ENCODE measurements at places on chromosomes 5 and 9.
A peak's percentile ranks its signal among the peaks of the same experiment; 100 is the strongest.

- no peak for DNase-seq
Observed at GRCh38 chr9:35114840-35115628, 628 bp downstream of the ATOSB start.

DNA sequence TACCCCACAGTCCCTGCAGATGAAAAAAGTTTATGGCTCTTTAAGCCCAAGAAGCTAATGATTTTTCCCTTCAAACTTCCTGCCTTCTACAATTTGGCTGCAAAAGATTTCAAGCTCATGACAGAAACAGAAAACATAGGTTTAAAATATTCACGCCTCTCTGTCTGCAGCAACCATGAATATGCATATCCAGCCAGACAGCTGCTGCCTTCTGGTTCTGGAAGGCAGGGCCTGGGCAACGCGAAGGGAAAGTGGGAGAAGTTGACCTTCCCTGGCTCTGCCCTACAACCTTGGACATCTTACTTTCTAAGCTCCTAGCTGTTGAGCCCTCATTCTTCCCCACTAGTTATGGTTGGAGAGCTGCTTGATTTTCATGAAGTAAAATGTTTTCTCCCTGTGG lies 64.8 kb upstream of the CLINT1 start:
- no peak for DNase-seq

- DNase-seq: no peak
Observed at GRCh38 chr9:72407114-72407513, 42.1 kb upstream of the ZFAND5 start.

DNA sequence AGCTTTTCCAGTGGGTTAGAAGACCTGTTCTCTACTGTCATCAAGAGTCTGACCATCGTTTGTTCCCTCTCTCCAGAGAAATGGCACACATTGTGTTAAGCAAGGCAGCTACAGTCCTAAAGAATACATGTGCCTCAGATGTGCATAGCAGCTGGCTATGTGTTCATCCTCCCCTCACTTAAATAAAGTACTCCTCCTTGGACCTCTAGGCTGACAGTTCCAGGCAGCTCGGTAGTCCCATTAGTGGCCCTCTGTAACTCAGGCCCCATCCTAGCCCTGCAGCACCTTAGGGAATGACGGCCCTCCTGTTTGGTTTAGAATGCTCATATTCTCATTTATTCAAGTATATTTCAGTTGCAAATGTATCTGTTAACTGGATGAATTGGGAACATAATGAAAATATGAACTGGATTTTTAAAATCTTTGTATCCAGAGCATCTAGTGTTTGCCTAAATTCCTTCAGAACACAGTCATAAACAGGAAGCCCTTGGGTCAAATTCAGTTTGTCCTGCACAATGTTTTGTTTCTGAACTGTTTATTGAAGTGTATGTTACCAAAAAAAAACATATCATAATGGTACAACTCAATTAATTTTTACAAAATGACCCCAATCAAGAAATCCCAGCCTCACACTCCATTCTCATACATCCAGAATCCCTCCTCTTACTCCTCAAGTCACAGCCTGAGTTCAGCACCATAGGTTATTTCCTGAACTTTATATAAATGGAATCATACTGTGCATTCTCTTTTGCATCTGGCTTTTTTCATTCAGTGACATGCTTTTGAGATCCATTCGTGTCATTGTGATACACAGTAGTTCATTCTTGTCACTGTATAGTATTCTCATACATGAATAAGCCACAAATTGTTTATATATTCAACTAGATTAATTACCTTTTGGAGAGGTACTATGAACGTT lies 1.6 kb upstream of the ASPN start:
- DNase-seq: no peak

- no peak for DNase-seq
Observed at GRCh38 chr5:93622240-93622885, 39.3 kb downstream of the NR2F1 start.

DNA sequence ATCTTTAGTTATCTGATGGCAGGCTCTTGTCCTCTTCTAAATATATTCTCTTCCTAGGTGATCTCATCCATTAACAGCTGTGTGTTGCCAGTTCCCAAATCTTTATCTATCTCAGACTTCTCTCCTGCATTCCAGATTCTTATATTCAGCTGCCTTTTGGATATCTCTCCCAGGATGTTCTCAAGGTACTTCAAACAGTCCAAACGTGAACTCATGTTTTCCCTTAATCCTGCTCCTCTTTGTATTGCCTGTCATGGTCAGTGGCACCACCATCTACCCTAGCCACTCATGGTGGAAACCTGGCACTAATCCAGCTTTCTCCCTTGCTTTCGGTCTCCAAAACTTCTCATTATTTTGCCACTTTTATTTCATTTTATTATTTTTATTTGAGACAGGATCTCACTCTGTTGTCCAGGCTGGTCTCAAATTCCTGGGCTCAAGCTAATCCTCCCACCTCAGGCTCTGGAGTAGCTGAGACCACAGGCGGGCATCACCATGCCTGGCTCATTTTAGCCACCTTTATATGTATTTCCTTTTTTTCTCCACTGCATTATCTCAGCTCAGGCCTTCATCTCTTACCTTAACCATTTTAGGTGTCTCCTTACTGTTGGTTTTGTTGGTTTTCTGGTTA lies 3.8 kb downstream of the ZFYVE16 start:
- no peak for DNase-seq

- DNase-seq: no peak
Observed at GRCh38 chr5:161380486-161380885, 166.0 kb downstream of the GABRB2 start.

DNA sequence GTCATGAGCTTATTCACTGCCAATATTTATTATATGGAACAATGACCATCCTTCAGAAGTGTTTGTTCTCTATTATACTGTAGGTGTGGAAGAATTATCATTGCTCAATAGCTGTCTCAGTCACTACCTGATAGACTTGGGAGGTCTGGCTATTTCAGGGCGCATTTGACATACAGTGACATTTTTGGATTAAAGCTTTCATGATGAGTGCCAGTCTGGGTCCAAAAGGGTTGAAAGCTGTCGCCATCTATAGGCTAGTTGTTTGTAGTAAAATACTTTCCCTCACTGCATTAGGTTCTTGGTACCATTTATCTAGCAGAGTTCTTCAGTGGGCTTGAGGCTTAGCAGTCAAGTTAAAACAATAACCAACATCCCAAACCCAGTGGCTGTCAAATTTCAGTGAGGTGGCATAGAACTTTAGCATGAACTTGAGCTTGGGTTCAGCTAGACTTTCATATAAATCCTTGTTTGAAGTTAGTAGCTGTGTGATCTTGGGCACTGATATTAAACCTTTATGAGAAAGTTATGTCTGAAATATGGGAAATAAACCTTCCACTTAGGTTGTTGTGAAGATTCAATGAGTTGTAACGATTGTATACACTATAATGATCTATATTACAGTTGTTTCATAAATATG lies 110.5 kb upstream of the CDKN2B start:
- no peak for DNase-seq

DNA sequence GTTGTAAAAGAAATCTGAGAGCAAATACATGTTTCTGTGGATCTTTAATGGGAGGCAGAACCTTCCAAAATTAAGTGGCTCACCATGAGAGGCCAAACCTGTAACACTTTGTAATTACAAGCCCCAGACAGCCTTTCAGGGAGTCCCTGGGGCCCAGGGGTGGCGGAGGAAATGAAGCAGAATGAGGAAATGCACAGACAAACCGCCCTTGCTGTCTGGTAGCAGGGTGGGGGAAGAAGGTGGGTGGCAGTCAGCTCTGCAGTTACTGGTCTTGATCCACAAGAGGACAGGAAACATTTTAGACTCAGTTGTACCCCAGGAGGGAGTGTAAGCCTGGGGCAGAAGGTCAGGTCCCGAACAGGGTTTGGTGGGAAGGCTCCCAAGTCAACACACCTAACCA lies 6.5 kb downstream of the ARL14EPL start:
- no peak for DNase-seq

DNA sequence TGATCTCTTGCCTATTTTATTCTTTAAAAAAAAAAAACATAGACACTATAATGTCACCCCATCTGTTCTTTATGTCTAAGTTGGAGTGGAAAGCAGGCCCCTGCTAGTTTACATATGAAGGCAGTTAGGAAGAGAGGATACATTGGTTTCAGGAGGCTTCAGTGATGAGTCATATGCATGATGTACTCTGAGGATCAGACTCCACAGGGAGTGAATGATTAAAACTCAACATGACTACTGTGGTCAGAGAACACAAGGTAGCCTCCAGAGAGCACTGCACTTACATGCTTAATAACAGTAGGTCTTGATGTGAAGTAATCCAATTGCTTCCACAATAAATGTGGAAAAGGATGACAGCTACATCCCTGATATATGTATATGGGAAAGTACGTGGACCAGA lies 22.7 kb upstream of the FSTL4 start:
- DNase-seq: no peak

DNA sequence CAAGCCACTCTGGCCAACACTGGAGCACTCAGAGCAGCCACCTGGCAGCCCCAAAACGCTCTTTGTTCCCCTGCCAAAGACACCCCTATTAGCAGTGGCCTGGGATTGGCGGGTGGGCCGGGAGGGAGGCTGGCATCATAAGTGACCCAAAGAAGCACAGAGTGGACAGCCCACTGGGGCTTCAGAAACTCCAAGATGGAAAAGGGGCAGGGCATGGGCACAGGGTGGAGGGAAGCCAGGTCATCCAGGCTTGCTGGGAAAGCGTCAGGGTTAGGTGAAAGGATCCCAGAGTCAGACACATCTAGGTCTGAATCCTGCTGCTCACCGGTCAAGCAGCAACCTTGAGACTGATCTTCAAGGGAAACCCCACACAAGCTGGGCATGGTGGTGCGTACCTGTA lies 14.8 kb downstream of the EEIG1 start:
- no peak for DNase-seq

GRCh38 chr5:158852622-158853021 lies 247.1 kb downstream of the EBF1 start:
- DNase-seq: no peak

DNA sequence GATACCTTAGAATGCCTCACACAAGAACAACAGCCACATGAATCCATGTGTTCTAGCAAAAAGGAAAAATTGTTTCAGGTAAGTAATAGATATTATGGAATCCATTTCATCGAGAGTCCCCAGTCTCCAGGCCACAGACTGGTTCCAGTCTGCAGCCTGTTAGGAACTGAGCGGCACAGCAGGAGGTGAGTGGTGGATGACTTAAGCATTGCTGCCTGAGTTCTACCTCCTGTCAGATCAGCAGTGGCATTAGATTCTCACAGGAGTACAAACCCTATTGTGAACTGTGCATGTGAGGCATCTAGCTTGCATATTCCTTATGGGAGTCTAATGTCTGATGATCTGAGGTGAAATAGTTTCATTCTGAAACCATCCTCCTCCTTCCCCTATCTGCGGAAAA lies 207.0 kb downstream of the CSNK1G3 start:
- no peak for DNase-seq

DNA sequence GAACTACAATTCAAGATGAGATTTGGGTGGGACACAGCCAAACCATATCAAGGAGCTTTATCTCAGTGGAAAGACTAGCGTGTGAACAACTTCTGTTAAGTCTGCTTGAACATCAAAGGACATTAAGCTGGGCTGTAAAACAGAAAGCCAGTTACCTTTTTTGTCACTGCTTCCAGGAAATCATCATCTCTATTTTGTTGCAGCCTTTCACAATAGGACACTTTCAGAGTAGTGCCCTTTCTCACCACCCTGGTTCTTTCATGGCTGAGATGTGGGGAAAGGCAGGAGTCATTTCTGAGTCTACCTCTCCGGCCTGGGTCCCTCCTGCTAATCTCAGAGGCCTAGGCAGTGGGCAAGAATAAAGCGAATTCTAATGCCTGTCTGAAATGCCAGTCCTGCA lies 96.2 kb upstream of the PPP1R2B start:
- no peak for DNase-seq

- no peak for DNase-seq
Observed at GRCh38 chr5:68587171-68587570, 371.6 kb downstream of the PIK3R1 start.

DNA sequence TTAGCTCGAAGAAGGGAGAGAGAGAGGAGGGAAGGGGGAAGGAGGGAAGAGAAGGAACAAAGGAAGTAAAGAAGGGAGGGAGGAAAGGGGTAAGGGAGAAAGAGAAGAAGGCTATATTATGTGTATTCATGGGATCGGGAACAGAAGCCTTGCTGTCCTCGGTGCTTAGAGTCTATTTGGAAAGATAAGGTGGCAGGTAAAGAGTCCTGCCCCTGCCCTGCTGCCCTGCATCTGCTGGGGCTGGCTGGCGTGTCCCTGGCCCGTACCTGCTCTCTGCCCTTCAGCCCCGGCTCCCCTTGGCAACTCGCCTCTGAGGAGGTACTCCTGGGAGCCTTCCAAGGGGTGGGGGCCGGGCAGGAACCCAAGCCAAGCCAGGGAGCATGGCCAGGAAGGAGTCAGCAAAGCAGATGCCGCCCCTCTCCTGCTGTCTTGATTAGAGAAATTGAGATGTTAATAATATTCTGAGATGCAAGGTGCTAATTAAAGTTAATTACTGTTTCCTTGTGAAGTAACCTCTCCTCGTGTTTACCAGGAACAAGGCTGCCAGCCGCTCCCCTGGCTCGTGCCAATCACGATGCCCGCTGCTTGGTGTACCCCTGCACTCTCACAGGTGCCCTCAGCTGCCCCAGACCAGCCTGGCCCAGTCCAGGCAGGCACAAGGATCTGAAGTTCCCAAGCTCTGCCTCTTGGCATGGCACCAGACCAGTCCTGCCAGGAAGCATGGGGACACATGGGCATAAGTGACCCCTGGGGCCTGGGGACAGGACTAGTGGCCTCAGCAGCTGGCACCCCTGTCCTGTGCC lies 36.6 kb downstream of the PCDH1 start:
- DNase-seq: no peak

DNA sequence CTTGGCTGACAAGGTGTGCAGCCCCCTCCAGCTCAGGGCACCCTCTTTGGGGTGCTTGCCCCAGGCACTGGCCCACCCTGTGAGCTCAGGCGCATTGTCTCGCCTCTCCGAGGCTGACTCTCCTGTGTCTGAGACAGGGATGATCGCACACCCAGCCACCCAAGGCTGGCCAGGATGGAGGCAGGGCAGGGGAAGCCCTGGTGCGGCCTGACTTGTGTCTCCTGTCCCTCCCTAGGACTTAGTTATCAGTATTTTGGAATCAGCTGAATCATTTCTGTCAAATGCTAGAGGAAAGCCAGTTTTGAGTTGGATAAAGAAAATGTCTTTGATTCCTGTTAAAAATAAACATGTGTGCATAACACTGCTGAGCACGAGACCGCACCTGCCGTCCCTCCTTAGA lies 2.5 kb upstream of the DBH start:
- no peak for DNase-seq

- DNase-seq: no peak
Observed at GRCh38 chr5:127871503-127872153, 168.4 kb downstream of the CCDC192 start.

GRCh38 chr5:154899151-154899816 lies 38.7 kb downstream of the GEMIN5 start:
- DNase-seq: no peak

- DNase-seq: peak; percentile 46
Observed at GRCh38 chr5:31581498-31582099, 49.5 kb downstream of the C5orf22 start.

GRCh38 chr5:161333194-161333880 lies 213.2 kb downstream of the GABRB2 start:
- DNase-seq: no peak
